OCI-LY7 (cell line): ENCODE measurements at places on chromosomes 12 and 14. TPM values are rescaled to one million over a fixed set of nuclear protein-coding genes. Genes with fewer than 3 reads are reported as not detected.

GRCh38 chr14:44639781-44640385, 132.8 kb upstream of the FSCB start:
- no peak for DNase-seq

- DNase-seq, result no peak
These were observed 34.4 kb downstream of the LIMA1 start for GRCh38 chr12:50248883-50249282.

The SCNN1A gene
- 1.0 and 1.3 TPM in 2 replicates for total RNA-seq

DNA sequence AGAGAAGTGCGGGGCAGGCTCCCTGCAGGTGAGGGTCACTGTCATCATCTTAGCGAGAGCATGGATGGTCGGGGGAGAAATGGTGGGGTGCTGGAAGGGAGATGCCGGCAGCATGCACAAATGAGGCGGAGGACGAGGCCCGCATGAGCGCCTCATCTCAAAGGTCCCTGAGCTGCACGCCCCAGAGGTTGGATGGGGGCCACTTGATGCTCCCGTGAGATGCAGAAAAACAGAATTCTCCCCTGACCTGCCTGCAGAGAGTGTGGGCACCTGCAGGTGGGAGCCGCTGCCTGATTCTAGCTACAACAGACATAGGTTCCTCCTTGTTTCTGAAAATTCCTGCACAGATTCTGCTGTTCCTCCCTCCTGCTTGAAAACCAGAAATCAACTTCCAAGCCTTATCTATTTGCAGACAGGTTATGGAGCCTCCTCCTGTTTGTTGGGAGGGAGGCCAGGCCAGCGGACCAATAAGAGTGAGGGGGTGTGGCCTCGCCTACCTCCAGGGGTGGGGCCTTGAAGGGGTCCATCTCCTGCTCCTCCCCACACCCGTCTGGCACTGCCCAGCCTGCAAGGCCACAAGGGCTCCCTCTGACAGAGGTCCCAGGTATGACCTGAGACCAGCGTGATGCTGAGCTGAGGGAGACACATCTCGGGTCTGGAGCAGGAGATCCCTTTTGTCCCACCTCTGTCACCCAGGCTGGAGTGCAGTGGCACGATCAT, 67.2 kb downstream of the KDM2B start:
- DNase-seq, result peak; percentile 69

DNA sequence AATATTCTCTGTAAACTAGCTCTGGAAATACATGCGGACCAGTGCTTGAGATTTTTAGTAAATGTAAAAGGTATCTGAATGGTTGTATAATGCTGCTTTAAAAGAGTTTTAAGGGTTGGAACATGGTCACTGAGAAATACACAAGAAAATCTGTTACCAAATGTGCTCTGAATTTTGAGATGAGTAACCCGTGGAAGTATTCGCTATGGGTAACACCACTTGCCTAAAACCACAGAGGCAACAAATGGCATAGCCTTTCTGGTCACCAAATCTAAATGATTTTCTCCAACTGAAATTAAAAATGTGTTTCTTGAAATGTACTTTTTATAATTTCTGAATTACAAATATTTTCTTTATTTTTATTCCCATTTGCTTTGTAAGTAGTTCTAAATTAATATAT, 745.7 kb downstream of the DIO2 start:
- no peak for DNase-seq

The POLR3B gene
- total RNA-seq, result 14.3 and 17.6 TPM in 2 replicates

DNA sequence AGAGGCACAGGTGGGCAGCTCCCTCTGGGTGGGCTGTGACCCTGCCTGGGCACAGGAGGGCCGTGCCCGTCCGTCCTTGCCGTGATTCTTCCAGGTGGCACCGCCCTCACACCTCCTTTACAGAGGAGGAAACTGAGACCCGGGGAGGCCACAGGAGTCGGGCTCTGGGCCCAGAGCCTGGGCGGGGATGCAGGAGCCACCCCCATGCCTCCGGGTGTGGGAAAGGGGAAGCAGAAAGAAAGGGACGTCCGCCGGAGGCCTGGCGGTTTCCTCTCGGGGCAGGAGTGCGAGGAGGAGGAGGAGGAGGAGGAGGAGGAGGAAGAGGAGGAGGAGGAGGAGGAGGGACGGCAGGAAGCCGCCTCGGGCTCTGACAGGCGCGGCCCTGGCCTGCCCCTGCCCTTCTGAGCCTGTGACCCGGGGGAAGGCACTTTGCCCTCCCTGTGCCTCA, 23.0 kb downstream of the SH2B3 start:
- DNase-seq, result peak; percentile 30

DNA sequence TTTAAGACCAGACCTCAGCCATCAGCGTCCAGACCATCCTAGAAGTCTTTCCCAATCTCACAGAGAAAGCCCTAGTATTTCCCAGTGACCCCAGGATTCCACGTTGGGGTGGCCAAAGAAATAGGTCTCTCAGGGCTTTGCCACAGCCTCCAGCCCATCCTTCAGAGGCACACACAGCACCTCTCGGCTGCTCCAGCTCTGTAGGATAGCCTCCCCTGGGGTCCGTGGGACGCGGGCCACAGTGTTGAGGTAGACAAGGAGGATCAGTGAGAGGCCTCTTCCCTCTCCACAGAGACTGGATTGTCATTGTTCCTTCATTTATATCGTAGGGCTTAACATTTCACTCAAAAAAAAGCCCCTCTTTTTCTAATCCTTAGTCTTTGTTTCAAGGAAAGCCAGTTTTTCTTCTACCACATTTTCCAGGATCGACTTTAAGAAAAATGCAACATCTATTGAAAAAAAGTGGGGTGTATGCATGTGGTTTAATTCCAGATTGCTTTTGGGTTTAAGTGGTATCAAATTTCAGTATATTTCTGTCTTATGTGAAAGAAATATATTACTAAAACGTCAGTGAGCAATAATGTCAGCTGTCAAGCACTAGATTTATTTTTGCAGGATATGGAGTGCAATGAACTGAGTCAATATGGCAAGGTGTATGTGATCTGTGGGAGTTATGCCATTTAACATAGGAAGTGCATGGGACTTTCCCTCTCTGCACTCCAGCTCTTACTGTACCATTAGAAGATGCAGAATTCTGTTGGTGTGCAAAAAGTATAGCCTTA, 187.5 kb downstream of the MSRB3 start:
- no peak for DNase-seq

DNA sequence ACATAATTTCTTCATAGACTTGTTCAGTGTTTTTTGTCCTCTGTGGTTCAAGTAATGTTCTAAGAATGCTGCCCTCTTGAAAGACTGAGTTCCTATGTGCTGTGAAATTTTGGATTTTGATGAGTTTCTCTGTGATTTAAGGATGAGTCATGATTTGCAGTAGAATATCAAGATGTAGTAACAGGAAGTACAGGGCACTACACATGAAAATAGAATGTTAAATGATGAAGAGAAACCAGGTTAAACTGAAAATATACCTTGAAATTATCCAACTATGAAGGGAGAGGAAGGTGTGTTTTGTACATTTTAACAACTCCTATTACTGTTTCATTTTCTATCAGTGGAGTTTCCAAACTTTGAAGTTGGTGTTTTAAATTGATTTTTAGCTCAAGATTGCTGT, 4.8 kb downstream of the ELK3 start:
- no peak for DNase-seq

The PXMP2 gene
- 58.1 and 62.4 TPM in 2 replicates for total RNA-seq

DNA sequence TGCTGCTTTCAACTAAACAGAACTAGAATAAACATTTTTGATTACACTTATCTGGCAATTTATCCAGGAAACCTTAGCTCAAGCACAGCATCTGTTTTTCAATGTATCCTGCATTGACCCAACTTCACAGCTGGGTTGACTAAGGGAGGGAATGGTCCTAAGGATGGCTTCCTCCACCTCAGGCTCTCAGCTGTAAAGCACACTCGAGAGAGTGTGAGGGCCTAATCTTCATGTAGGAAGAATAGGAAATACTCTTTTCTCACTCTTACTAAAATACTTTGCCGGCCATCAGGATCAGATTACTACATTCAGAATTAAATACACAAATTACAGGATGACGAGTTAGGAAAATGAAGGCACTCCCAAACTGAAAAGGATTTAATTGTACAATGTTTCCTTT, 7.2 kb downstream of the SETD3 start:
- DNase-seq, result no peak

DNA sequence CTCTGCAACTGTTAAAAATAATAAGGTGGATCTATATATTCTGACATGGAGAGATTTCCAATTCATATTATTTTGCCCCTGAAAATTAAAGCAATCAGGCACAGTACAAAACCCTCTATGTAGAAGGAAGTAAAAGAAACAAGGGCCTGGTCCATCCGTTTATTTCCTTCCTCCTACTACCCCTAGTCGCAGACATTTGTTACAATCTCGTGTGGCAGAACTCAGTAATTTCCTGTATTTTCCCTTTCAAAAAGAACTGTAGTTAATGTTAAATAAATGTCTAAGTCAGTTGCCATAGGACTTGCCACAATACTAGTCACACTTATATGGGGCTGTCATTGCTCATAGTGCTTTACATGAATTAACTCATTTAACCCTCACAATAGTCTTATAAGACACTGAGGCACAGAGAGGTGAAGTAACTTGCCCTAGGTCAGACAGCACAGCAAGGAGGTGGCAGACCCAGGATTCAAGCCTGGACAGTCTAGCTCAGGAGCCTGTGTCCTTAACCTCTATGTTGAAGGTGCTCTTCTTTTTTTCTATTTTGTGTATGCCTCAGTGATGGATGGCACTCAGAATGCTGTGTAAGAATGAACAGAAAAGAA, 24.2 kb downstream of the NINJ2 start:
- no peak for DNase-seq

DNA sequence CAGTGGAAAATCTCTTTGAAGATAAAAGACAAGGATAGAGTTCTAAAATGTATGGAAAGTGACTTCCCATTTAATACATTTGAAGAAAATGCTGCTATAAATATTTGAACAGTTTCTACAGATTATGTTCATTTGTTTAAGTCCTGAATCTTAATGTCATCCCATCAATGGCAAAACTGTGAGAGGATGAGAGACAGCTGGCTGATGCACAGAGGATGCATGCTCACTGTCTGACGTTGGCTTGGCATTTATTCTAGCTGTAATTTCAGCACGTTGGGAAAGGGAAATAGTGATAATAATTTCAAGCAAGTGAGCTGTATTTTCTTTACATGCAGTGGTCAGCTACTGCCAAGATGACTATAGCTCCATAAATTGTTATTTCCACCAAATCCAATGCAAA, 40.5 kb downstream of the PPFIA2 start:
- DNase-seq, result no peak

DNA sequence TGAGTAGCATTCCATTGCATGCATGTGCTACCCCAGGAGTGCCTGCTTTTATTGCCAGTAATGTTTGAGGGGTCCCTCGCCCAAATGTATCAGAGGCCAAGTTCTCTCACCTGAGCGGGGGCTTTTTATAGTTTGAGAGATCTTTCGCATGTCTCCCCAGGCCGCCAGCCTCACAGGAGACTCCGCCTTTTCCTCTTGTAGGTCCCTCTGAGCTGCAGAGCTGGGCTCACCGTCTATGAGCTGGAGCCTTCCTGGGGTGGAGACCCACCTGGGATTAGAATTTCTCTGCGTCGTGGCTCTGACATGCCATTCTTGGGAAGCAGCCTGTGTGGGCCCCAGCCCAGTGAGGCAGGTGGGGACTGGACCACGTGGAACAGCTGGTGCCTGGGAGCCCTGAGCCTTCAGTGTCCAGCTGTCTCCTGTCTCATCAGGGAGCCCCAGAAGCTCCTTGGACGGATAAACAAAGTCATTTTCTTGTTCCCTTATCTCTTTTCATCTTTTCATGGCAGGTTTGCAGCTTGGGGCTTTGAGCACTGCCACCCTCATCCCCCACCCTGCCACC, 261.7 kb upstream of the CRY1 start:
- no peak for DNase-seq

DNA sequence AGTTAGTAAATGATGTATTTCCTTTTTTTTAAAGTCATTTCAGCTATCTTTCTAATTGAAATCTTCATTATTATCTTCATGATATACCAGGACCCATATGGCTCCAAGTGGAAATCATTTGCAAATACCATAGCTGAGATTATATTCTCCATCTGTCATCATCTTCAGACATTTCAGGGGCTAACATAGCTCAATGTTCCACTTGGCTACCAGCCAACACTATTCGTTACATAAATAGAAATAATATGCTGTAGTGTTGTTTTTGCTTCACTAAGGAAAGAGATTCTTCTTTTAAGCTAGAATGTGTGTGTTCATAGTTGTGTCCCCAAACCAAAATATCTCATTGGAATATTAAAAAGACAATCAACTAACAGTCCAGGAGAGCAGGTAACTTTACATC, 225.1 kb downstream of the DIO2 start:
- no peak for DNase-seq

The KRT77 gene
- not detected in 2 replicates for total RNA-seq

The GNB3 gene
- total RNA-seq, result 20.4 and 23.7 TPM in 2 replicates

The TESPA1 gene
- 21.9 and 24.1 TPM in 2 replicates for total RNA-seq

- DNase-seq, result peak; percentile 36
These were observed 2.8 kb upstream of the ARID2 start for GRCh38 chr12:45726603-45727300.

- no peak for DNase-seq
These were observed 41.0 kb downstream of the TFCP2 start for GRCh38 chr12:51131745-51132521.

DNA sequence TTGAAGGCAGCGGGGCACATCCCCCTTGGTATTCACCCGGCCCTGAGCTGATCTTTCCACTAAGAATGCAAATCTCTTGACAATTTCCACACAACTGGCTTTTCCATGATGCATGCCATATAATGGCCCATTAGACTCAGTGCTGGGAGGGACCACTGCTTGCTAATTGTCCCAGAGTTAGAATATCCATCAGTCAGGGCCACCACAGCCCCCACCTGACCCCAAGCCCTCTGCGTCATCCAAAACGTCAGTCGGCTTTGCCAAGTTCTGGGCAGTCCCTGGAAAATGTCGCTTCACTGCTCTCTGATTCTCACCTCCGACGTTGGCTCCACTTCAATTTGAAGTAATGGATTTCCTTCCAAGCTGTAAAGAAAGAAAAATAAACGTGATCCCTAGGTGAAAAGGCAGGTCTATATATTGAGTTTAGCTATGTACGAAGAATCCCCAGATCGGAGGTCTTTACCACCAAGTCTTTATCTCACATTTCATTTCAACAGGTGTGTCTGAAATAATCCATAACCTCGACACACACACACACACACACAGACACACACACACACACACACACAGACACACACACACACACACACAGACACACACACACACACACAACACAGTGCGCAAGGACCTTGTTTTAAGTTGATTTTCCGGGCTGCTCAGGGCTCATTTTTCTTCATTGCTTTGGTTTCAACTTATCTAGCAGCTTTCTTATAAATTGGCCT, 165.5 kb upstream of the NOS1 start:
- no peak for DNase-seq

DNA sequence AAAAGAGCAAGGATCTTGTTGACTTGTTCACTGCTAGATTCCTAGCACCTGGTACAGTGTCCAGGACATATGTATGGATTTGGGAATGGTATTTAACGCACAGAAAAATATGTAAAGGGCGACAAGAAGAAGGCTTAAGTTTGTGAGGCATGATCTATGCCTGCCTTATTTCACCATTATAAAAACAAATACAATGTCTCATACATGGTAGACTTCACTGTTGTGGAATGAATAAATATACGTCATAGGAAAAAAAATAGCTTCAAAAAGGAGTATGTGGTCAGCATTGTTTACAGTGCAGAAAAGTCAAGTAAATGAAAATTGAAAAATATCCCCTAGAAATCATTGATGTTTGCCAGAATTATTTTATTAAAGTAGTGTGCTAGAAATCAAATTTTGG, 30.0 kb downstream of the HCFC2 start:
- no peak for DNase-seq

- no peak for DNase-seq
These were observed at the start of gene LRRC43 for GRCh38 chr12:122182887-122183587. LRRC43 (plus strand) TSS chr12:122183123; CDS start chr12:122183145, 22 bp downstream.
